T-helper 9 cell (primary cell): ENCODE measurements at places on chromosomes 4 and X.

GRCh38 chrX:635428-636090, 5.0 kb downstream of the SHOX start:
- DNase-seq, result no peak

GRCh38 chrX:144297221-144297620, 413.4 kb downstream of the UBE2NL start:
- DNase-seq, result no peak

GRCh38 chr4:45346816-45347435, 620.6 kb upstream of the GNPDA2 start:
- no peak for DNase-seq

GRCh38 chrX:17120816-17121215, 174.4 kb downstream of the REPS2 start:
- no peak for DNase-seq

GRCh38 chr4:181970366-181970765, 272.8 kb upstream of the TENM3 start:
- DNase-seq, result no peak

GRCh38 chr4:14620567-14621141, 381.6 kb upstream of the CPEB2 start:
- DNase-seq, result no peak

DNA sequence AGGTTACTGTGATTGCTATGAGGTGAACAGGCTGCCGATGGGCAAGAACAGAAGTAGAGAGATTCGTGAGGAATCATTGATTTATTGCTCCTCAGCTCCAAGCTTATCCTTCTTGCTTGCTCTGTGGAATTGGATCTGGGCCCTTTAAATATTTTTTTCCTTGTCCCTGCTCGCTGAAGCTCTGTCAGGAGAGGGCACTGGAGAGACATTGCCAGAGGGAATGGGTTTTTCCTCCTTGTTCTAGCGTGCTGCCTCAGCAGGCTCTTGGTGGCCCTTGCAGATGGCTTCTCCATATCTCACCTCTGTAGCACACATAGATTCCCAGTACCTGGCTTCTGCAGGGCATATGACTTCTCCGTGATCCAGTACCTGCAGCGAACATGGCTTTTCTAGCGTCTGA, 67.4 kb downstream of the CNGA2 start:
- DNase-seq, result no peak

DNA sequence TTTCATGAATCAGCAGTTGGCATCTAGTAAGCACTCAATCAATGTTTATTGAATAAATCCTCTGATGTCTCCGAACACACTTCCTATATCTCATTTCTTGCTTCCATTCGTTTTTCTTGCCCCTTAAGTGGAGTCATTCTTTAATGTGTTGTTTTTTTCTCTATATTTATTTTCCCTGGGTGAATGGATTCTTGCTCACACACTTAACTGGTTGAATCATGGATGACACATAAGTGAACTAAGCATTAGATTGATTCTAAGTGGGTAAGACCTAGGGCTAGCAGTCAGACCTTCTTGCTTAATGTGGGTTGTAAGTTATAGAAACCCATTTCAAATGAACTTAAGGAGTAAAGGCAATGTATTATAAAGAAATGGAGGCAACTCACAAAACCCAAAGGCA, 111.1 kb downstream of the RTL3 start:
- no peak for DNase-seq

DNA sequence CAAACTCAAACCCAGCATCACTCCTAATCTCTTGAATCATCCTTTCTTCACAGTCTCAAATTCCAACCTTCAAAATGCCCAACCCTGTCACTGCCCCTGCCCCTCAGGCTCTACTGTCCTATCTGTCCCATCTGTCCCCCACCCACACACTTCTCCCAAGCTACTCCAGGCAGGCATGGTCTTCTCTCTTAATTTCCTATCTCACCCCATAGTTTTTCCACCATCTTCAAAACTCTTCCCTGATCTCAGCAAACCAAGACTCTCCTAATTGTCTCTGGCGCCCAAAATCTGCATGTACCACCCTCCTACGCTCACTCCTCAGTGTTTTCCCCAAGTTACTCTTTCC, 644 bp downstream of the LAMP2 start:
- DNase-seq, result no peak

DNA sequence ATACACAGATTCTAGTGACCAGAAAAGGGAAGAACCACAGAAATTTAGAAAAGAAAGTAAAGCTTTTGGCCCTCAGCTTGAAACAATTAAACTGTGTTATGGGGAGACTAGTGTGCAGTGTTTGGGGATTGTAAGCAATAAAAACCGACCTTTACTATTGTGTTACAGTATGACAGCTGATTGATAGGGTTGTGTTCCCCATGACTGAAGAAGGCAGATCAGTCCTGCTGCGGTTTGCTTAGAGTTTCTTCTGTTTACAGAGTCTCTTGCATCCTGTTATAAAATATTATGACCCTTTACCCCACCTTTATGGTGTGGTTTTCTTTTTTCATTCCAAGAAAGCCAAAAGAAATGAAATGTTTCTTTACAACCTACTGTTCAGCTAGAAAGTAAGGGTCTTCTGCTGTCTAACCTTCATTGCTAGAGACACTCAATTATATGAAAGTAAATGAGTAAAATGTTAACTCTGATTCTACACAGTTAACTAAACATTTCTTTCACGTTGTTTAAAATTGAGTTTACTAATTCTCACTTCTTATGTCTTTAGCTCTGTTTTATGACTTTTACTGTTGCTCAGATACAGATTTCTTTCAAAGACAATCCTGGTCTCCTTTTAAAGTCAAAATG, 18.1 kb downstream of the CHIC1 start:
- DNase-seq, result no peak

GRCh38 chrX:97594646-97595224, 711.0 kb downstream of the RPA4 start:
- no peak for DNase-seq
